ENCODE measurements at places on chromosomes 3 and 15.
A peak's percentile ranks its signal among the peaks of the same experiment; 100 is the strongest.

DNA sequence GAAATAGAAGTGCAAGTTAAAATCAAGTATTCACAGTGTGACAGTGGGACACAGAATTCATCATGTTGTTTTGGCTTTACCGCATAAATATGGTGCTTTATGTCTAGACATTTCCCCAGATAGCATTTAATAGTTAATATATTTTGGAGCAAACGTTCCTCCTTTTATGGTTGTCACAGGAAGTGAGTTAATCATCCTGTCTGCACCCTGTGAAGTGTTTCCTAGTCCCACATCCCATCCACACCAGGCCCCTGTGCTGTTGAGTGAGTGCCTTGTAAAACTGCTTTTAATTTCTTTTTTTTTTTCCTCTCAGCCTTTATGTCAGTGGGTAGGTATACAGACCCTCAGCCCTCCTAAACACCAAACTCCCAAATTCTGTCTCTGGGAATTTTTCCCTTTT, 393.7 kb downstream of the FEZF2 start:
- H3K27me3 ChIP-seq = no peaks in the 10 kb centered on the region
- no peaks in the 10 kb centered on the region for H3K36me3 ChIP-seq
- no peak for DNase-seq

- H3K4me3 ChIP-seq = no peak overlapping the region
- no peaks in the 10 kb centered on the region for H3K27me3 ChIP-seq
- no peak overlapping the region for H3K27ac ChIP-seq
- H3K36me3 ChIP-seq = no peaks in the 10 kb centered on the region
Measured at GRCh38 chr15:86849558-86850285, 770.1 kb downstream of the AGBL1 start.

DNA sequence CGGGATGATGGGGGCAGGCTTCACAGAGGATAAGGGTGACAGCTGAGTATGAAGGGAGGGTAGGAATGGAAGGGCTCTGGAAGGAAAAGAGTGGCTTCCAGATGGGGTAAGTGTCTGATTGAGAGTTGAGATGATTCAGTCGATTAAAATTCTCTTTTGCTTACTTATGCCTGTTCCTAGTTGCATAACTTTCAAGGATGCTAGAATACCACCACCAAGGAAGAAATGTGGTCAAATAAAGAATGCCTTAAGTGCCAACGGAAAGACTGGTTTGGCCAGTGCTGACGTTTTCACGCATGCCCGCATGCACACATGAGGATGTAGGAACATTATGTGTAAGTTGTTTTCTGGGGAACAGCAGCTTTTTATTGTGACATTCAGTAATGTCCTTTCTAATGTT, 263.4 kb upstream of the WNT5A start:
- H3K36me3 ChIP-seq = no peaks in the 10 kb centered on the region
- H3K27ac ChIP-seq = no peak overlapping the region
- DNase-seq = no peak

DNA sequence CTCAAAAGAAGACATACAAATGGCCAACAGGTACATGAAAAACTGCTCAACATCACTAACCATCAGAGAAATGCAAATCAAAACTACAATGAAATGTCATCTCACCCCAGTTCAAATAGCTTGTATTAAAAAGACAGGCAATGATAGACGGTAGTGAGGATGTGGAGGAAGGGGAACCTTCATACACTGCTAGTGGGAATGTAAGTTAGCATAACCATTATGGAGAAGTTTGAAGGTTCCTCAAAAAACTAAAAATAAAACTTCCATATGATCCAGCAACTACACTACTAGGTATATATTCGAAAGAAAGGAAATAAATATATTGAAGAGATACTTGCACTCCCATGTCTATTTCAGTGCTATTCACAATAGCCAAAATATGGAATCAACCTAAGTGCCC, 62.8 kb upstream of the PPARG start:
- H3K4me3 ChIP-seq = no peak overlapping the region
- no peak overlapping the region for H3K27ac ChIP-seq
- H3K36me3 ChIP-seq = no peaks in the 10 kb centered on the region
- no peaks in the 10 kb centered on the region for H3K4me1 ChIP-seq
- no peak for DNase-seq

GRCh38 chr3:106013971-106014370, 145.2 kb upstream of the CBLB start:
- H3K27ac ChIP-seq = no peak overlapping the region
- no peak for DNase-seq
- no peaks in the 10 kb centered on the region for H3K4me1 ChIP-seq
- H3K4me3 ChIP-seq = no peak overlapping the region
- H3K27me3 ChIP-seq = no peaks in the 10 kb centered on the region

DNA sequence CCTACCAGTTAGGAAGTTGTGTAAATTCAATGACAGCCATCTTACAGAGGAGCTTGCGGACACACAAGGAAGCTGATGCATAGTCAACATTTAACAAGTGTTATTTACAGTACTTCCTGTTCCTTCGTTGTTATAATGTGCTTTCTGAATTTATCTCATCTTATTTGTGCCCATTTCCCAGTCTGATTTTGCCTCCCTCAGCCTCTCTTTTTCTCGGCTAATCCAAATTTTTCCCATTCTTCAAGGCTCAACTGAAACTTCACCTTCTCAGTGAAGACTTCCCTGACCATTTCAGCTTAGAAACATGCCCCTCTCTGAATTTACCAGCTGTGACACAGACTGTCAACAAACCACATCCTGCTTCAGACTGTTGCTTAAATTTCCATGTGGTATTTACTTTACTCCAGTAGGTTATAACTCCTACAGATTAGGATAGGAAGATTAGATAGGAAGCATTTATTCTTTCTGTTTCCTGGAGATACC, 55.7 kb upstream of the CP start:
- H3K27ac ChIP-seq = peak overlapping the region; percentile 91
- no peaks in the 10 kb centered on the region for H3K27me3 ChIP-seq
- H3K4me1 ChIP-seq = peaks cover 6% of the 10 kb centered on the region
- peak overlapping the region; percentile 26 for H3K4me3 ChIP-seq

- H3K4me1 ChIP-seq = no peaks in the 10 kb centered on the region
- no peaks in the 10 kb centered on the region for H3K36me3 ChIP-seq
- DNase-seq = no peak
- no peak overlapping the region for H3K4me3 ChIP-seq
- H3K27ac ChIP-seq = no peak overlapping the region
Measured at GRCh38 chr3:173000553-173000952, 140.5 kb downstream of the SPATA16 start.

- no peaks in the 10 kb centered on the region for H3K27me3 ChIP-seq
- no peak for DNase-seq
- H3K27ac ChIP-seq = no peak overlapping the region
- no peaks in the 10 kb centered on the region for H3K4me1 ChIP-seq
Measured at GRCh38 chr3:72488738-72489035, 359.6 kb downstream of the SHQ1 start.

- H3K4me1 ChIP-seq = no peaks in the 10 kb centered on the region
- H3K4me3 ChIP-seq = no peak overlapping the region
- no peak overlapping the region for H3K27ac ChIP-seq
- DNase-seq = no peak
- no peaks in the 10 kb centered on the region for H3K36me3 ChIP-seq
Measured at GRCh38 chr3:140093742-140094141, 158.8 kb downstream of the CLSTN2 start.

DNA sequence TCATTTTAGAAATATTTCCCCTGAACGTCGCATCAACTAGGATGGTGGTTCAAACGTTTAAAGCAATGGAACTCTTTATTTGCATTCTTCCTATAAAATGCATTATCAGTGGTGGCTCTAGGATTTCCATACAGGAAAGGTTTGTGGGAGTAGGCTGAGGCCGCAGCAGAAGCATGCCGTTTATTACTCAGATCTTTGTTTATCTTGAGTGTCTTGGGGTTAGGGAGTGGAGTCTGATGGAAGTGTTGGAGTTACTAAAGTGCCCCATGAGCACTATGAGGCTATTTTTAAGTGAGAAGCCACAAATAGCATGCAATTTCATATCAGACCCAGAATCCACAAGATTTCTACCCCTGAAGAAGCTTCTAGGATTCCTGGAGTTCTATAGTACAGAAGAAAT, 26.2 kb downstream of the ATOSA start:
- no peaks in the 10 kb centered on the region for H3K27me3 ChIP-seq
- DNase-seq = no peak
- no peak overlapping the region for H3K4me3 ChIP-seq
- no peaks in the 10 kb centered on the region for H3K36me3 ChIP-seq

- H3K27me3 ChIP-seq = no peaks in the 10 kb centered on the region
- H3K4me1 ChIP-seq = no peaks in the 10 kb centered on the region
- no peak for DNase-seq
- H3K4me3 ChIP-seq = no peak overlapping the region
- H3K36me3 ChIP-seq = no peaks in the 10 kb centered on the region
- no peak overlapping the region for H3K27ac ChIP-seq
Measured at GRCh38 chr15:39211108-39211979, 369.5 kb upstream of the THBS1 start.

GRCh38 chr3:110180733-110181132, 843.4 kb upstream of the DPPA4 start:
- H3K4me3 ChIP-seq = no peak overlapping the region
- no peaks in the 10 kb centered on the region for H3K4me1 ChIP-seq
- H3K27ac ChIP-seq = no peak overlapping the region
- no peak for DNase-seq

- no peak overlapping the region for H3K27ac ChIP-seq
- no peak for DNase-seq
- no peaks in the 10 kb centered on the region for H3K27me3 ChIP-seq
- peaks cover 23% of the 10 kb centered on the region for H3K4me1 ChIP-seq
- no peak overlapping the region for H3K4me3 ChIP-seq
Measured at GRCh38 chr3:30625541-30626438, 19.4 kb downstream of the TGFBR2 start.

- no peak overlapping the region for H3K4me3 ChIP-seq
- no peaks in the 10 kb centered on the region for H3K4me1 ChIP-seq
- H3K36me3 ChIP-seq = no peaks in the 10 kb centered on the region
- DNase-seq = no peak
- H3K27me3 ChIP-seq = no peaks in the 10 kb centered on the region
- no peak overlapping the region for H3K27ac ChIP-seq
Measured at GRCh38 chr3:61425356-61425755, 136.0 kb upstream of the PTPRG start.

GRCh38 chr15:100863075-100863795, 16.4 kb upstream of the ALDH1A3 start:
- no peak overlapping the region for H3K27ac ChIP-seq
- no peak overlapping the region for H3K4me3 ChIP-seq
- no peaks in the 10 kb centered on the region for H3K36me3 ChIP-seq
- H3K4me1 ChIP-seq = no peaks in the 10 kb centered on the region
- H3K27me3 ChIP-seq = no peaks in the 10 kb centered on the region

DNA sequence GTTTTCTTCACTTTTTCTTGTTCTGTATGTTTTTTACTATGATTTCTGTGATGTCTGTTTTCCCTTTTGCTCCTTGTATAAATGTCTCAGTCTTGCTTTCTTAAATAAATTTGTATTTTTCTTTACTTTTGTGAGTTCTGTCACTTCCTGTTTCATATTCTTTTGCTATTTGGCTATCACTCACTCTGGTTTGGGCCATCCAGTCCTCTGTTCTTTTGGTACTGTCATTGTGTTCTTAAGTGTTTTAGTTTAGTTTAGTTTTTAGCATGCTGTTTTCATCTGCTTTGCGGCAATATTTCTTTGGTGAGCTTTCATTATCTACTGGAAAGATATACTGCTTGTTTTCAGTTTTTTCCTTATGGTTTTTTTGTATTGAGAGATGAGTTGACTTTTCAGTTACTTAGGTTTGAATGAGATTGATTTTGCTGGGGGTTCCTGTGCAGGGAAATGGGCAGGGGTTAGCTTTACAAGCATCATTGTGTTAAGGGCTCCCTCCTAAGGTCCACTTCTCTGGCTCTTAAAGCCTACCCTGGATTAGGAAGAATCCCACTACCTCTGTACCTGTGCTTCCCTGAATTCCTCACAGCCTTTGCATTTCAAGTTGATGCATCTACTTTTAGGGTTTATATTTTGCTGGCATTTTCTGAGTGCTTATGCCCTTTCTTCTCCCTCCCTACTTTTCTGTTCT, 35.1 kb downstream of the PDCD6IP start:
- DNase-seq = no peak
- H3K36me3 ChIP-seq = peaks cover 24% of the 10 kb centered on the region
- no peak overlapping the region for H3K27ac ChIP-seq
- H3K4me1 ChIP-seq = no peaks in the 10 kb centered on the region
- H3K4me3 ChIP-seq = no peak overlapping the region
- H3K27me3 ChIP-seq = no peaks in the 10 kb centered on the region

DNA sequence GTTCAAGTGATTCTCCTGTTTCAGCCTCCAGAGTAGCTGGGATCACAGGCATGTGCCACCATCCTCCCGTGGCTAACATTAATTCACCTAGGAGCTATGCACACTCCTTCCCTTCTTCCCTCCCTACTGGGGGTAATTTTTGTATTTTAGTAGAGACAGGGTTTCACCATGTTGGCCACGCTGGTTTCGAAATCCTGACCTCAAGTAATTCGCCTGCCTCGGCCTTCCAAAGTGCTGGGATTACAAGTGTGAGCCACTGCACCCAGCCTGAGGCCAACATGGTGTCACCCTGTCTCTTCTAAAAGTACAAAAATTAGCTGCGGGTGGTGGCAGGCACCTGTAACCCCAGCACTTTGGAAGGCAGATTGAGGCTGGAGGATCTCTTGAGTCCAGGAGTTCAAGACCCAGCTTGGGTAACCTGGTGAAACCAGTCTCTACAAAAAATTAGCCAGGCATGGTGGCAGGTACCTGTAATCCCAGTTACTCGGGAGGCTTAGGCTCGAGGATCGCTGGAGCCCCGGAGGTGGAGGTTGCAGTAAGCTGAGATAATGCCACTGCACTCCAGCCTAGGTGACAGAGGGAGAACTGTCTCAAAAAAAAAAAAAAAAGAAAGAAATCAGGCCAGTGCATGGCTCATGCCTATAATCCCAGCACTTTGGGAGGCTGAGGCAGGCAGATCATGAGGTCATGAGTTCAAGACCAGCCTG, 6.1 kb downstream of the RNU5B-1 start:
- H3K4me1 ChIP-seq = no peaks in the 10 kb centered on the region
- no peak for DNase-seq
- no peaks in the 10 kb centered on the region for H3K36me3 ChIP-seq

DNA sequence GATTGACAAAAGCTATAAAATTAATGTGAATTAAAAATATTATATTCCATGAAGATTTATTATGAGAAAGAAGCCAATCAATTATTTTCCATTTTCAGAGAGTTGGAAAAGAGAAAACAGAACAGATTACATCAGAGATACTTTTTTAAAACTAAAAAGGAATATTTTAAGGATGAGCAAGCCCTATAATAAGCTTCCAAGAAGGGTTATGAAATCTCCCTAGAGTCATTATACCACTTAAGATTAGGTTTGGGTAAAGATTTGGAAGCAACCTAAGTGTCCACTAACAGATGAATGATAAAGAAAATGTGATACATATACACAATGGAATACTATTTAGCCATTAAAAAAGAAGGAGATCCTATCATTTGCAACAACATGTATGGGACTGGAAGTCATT, 51.6 kb upstream of the FSIP1 start:
- H3K36me3 ChIP-seq = no peaks in the 10 kb centered on the region
- no peaks in the 10 kb centered on the region for H3K27me3 ChIP-seq
- no peak for DNase-seq

DNA sequence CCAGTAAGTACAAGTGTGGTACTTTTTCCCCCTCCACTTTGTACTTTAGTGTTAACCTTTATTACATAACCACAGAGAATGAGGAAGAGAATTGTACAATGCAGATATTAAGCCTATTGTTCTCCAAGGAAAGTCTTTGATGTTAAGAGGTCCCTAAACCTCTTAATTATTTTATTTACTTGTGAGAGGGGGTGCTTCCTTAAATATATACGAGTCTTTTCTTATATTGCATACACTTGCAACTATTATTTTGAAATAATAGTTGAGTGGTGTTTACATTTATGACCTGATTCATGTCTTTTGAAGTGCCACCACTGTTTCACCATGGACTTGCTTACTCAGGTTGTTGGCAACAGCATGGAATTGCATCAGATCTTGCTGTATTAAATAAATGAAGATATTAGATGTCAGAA, 10.1 kb downstream of the USP3 start:
- H3K4me3 ChIP-seq = no peak overlapping the region
- no peak for DNase-seq
- H3K27ac ChIP-seq = no peak overlapping the region
- H3K36me3 ChIP-seq = no peaks in the 10 kb centered on the region
- H3K27me3 ChIP-seq = no peaks in the 10 kb centered on the region
